G401 (cell line): ENCODE measurements at places on chromosomes 5 and 9. TPM values are rescaled to one million over a fixed set of nuclear protein-coding genes. Genes with fewer than 3 reads are reported as not detected.

PCDHB6 gene
- total RNA-seq: not detected in 2 replicates

SLC6A19 gene
- 0.37 and 1.0 TPM in 2 replicates for total RNA-seq

ZSWIM6 gene
- 0.18 and 0.68 TPM in 2 replicates for total RNA-seq

PCDHB9 gene
- 0.18 and 7.3 TPM in 2 replicates for total RNA-seq

PCA3 gene
- not detected in 2 replicates for total RNA-seq

WDR38 gene
- 0.62 TPM in 1 of 2 replicates, not detected in the other for total RNA-seq
